Activated CD8-positive, alpha-beta memory T cell treated with anti-CD3 and anti-CD28 coated beads, Interleukin-2, amount 10 ng/mL, durations not matched to agents 7 days and 5 days (primary cell): ENCODE measurements at places on chromosomes 3 and 15. TPM values are rescaled to one million over a fixed set of nuclear protein-coding genes. Genes with fewer than 3 reads are reported as not detected.
A peak's percentile ranks its signal among the peaks of the same experiment; 100 is the strongest.

DNA sequence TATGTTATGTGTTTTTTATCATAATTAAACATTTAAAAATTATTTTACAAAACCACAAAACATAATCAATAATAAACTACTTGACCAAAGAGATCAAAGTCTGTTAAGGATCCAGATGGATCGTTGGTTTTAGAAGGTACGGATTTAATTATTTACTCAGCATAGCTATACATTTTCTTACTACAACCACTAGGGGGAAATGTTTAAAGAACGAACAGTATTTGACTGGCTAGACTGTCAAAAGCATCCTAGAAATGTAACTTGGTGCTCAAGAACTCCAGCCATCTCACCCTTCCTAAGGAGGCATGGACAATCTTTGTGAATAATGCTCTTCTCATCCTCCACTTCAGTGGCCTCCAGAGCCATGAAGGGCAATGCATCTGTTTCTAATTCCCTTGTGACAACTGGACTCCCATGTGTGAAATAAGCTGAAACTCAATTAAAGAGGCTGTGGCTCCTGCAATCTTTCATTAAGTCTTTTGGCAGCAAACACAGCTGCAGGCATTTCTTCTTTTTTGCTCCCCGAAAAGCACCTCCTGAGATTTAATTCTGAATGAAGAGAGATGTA lies 94.7 kb upstream of the TUSC7 start:
- DNase-seq = no peak
- H3K27me3 ChIP-seq = no peaks in the 10 kb centered on the region
- no peaks in the 10 kb centered on the region for H3K4me1 ChIP-seq
- H3K36me3 ChIP-seq = no peaks in the 10 kb centered on the region
- H3K4me3 ChIP-seq = no peak overlapping the region

The HIGD2B gene
- total RNA-seq = not detected

DNA sequence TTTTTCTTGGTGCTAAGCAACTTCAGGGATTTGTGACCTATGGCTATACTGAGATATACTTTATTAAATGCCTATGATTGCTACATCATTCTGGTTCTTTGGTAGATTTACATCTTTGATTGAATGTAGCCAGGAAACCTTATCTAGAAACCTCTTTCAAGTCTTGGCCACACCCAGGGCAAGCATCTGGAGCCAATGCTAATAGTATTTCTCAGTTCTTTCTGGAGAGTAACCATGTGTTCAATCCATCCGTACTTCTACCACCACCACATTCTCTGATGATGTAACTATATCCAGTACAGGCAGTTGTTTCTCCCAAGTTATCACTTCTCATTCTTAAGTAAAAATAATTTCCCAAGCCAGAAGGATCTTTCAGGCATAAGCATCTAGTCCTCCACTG lies 69.0 kb downstream of the NME9 start:
- H3K36me3 ChIP-seq = peaks cover 13% of the 10 kb centered on the region
- no peaks in the 10 kb centered on the region for H3K4me1 ChIP-seq
- H3K27me3 ChIP-seq = no peaks in the 10 kb centered on the region
- no peak for DNase-seq
- no peak overlapping the region for H3K4me3 ChIP-seq
- no peak overlapping the region for H3K27ac ChIP-seq

GRCh38 chr15:95556866-95557225 lies 773.7 kb upstream of the NR2F2 start:
- no peak overlapping the region for H3K27ac ChIP-seq
- H3K27me3 ChIP-seq = peaks cover 17% of the 10 kb centered on the region
- no peak overlapping the region for H3K4me3 ChIP-seq
- peaks cover 3% of the 10 kb centered on the region for H3K4me1 ChIP-seq
- DNase-seq = no peak

- no peak overlapping the region for H3K27ac ChIP-seq
- peak; percentile 48 for DNase-seq
- no peaks in the 10 kb centered on the region for H3K4me1 ChIP-seq
- no peak overlapping the region for H3K4me3 ChIP-seq
- peaks cover 15% of the 10 kb centered on the region for H3K27me3 ChIP-seq
- peaks cover 2% of the 10 kb centered on the region for H3K36me3 ChIP-seq
Observed at GRCh38 chr3:18295171-18295920, 129.8 kb downstream of the SATB1 start.

The ADIPOQ gene
- total RNA-seq = not detected

- H3K4me1 ChIP-seq = no peaks in the 10 kb centered on the region
- no peak overlapping the region for H3K27ac ChIP-seq
- H3K4me3 ChIP-seq = no peak overlapping the region
- no peaks in the 10 kb centered on the region for H3K27me3 ChIP-seq
Observed at GRCh38 chr3:131110087-131110486, 83.4 kb downstream of the NEK11 start.

DNA sequence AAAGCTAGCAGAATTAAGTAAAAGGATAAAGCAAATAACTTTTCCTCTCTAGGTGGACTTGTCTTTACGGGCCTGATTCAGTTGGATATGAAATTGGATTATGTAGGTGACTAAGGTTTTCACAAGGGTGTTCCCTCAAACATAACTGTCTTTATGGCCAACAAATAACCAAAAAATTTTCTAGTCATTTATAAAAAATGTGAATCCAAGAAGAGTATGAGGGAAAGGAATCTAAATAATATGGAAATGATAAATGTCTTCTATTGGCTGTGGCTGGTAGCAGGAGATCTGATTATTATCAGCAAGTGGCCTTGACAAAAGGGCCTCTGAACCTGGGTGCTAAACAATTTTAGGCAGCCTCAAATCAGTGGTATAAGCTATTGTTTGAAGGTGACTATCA lies 594.0 kb upstream of the UBE2E2 start:
- H3K27me3 ChIP-seq = no peaks in the 10 kb centered on the region
- no peak for DNase-seq
- H3K27ac ChIP-seq = no peak overlapping the region
- no peaks in the 10 kb centered on the region for H3K36me3 ChIP-seq
- no peak overlapping the region for H3K4me3 ChIP-seq

GRCh38 chr15:58877999-58878825 lies 55.3 kb downstream of the SLTM start:
- H3K4me3 ChIP-seq = no peak overlapping the region
- DNase-seq = no peak
- H3K27ac ChIP-seq = no peak overlapping the region
- H3K4me1 ChIP-seq = no peaks in the 10 kb centered on the region

DNA sequence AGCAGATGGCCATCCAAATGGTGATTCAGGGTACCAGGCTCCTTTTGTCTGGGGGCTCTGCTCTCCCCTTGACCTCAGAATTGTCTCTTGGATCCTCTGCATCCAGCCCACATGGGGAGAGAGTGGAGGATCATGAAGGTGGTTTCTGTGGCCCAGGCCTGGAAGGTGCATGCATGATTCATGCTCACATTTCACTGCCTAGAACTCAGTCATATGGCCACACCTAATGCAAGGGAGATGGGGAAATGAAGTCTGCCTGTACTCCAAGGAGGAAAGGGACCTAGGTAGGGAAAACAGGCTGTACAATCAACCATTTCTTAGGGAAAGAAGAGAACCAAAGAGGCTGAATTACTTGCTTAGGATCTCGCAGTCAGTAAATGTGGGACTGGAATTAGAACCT lies 15.1 kb downstream of the HRG start:
- H3K27me3 ChIP-seq = peaks cover 40% of the 10 kb centered on the region
- peaks cover 5% of the 10 kb centered on the region for H3K36me3 ChIP-seq
- no peak for DNase-seq
- H3K4me3 ChIP-seq = no peak overlapping the region
- no peaks in the 10 kb centered on the region for H3K4me1 ChIP-seq
- H3K27ac ChIP-seq = no peak overlapping the region

GRCh38 chr3:12578742-12579141 lies 21.9 kb downstream of the MKRN2 start:
- peak overlapping the region; percentile 17 for H3K27ac ChIP-seq
- DNase-seq = no peak
- H3K36me3 ChIP-seq = peaks cover 50% of the 10 kb centered on the region
- H3K4me1 ChIP-seq = peaks cover 6% of the 10 kb centered on the region

DNA sequence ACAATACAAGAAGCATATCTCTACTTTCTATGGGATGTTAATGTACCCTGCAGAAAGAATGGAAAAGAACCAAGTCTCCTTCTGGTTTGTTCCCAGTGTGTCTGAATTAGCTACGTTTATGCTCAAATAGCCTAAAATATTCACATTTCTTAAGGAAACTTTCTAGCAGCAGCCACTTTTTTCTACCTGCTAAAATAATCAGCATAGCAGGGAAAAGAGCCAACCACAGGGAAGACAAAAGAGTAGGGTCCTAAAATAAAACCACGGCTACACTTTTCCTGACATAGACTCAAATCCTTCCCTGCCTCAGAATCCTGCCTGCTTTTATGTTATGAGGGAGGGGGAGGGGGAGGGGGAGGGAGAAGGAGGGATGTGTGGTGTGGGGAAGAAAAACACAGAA lies 136.7 kb downstream of the GBE1 start:
- H3K27me3 ChIP-seq = no peaks in the 10 kb centered on the region
- H3K36me3 ChIP-seq = peaks cover under 1% of the 10 kb centered on the region
- no peak overlapping the region for H3K27ac ChIP-seq
- H3K4me3 ChIP-seq = no peak overlapping the region

The PRRT3 gene
- 6.4 TPM for total RNA-seq

The RCCD1 gene
- 35.4 TPM for total RNA-seq

GRCh38 chr3:141914311-141914710 lies 37.9 kb downstream of the ATP1B3 start:
- DNase-seq = no peak
- no peak overlapping the region for H3K4me3 ChIP-seq
- no peak overlapping the region for H3K27ac ChIP-seq
- peaks cover 8% of the 10 kb centered on the region for H3K4me1 ChIP-seq
- H3K27me3 ChIP-seq = no peaks in the 10 kb centered on the region

DNA sequence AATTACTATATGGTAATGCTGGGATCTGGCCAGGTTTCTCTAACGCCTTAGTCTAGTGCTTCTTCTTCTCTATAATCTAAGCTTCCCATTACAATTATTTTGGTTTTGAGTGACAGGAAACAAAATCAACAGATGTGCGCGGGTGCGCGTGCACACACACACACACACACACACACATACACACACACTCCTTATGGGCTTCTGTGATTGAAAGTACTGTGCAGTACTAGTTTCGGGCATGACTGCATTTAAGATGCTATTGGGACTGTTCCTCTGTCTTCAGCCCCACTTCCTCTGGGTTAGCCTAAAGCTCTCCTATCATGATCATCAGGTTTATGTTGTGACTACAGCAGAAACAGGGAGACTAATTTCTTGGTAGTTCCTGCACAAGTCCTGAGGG lies 32.2 kb downstream of the EPHB1 start:
- no peak overlapping the region for H3K27ac ChIP-seq
- no peaks in the 10 kb centered on the region for H3K4me1 ChIP-seq
- no peak for DNase-seq

DNA sequence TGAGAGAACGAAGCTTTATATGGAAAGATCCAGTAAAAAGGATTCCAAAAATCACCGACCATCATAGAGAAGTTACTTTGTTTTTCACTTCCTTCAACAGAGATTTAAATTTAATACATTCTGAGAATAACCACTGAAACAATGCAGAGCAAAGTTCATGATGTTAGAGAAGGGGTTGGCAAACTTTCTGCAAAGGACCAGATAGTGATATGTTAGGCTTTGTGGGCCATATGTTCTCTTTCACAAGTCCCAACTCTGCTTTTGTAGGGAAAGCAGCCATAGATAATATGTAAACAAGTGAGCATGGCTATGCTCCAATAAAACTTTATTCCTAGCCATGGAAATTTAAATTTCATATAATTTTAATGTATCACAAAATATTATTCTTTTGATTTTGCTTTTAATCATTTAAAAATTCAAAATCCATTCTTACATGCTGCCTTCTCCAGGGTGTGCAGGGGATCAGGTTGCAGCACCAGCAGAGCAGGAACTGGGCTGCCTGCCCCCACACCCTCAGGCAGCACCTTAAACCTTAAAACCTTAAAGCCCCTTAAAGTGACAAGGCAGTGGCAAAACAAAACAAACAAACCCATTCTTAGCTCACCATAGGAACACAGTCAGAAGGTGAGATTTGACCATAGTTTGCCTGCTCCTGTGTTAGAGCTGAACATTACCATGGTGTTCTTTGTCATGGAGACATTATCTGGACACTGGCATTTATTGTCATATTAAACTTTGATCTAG lies 16.9 kb upstream of the IGSF10 start:
- no peak overlapping the region for H3K4me3 ChIP-seq
- no peak for DNase-seq
- no peak overlapping the region for H3K27ac ChIP-seq

- H3K36me3 ChIP-seq = no peaks in the 10 kb centered on the region
- H3K27me3 ChIP-seq = peaks cover 6% of the 10 kb centered on the region
- no peak for DNase-seq
Observed at GRCh38 chr3:126126286-126126685, 42.4 kb upstream of the SLC41A3 start.

DNA sequence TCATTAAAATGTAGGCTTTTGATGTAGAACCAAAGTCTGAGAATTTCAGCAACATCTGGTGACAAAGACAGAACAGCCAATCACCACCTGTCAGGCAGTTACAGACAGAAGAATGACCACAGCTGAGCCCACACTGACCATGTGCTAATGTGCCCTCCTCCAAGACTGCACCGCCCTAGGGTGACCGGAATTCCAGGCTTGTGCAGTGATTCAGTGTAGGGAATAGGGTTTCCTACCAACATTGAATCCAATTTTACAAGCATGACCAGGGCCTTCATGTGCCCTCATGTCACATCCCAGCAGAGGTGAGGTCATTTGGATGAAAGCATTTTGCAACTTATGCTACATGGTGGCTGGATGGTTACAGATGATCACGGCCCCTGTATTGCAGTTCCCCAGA lies 412.5 kb downstream of the SOX2 start:
- no peak overlapping the region for H3K4me3 ChIP-seq
- no peak overlapping the region for H3K27ac ChIP-seq
- no peaks in the 10 kb centered on the region for H3K4me1 ChIP-seq
- no peaks in the 10 kb centered on the region for H3K27me3 ChIP-seq
- no peaks in the 10 kb centered on the region for H3K36me3 ChIP-seq

The EIF1B gene
- total RNA-seq = 41.5 TPM

The FEZF2 gene
- total RNA-seq = not detected

The CCRL2 gene
- total RNA-seq = 11.9 TPM

The C3orf22 gene
- not detected for total RNA-seq

The CD80 gene
- total RNA-seq = 22.5 TPM

- no peaks in the 10 kb centered on the region for H3K27me3 ChIP-seq
- DNase-seq = no peak
- H3K4me1 ChIP-seq = no peaks in the 10 kb centered on the region
- H3K27ac ChIP-seq = no peak overlapping the region
Observed at GRCh38 chr3:12516873-12517272, 28.4 kb downstream of the MKRN2OS start.

The TMEM207 gene
- not detected for total RNA-seq

- no peaks in the 10 kb centered on the region for H3K4me1 ChIP-seq
- H3K4me3 ChIP-seq = no peak overlapping the region
- H3K27me3 ChIP-seq = no peaks in the 10 kb centered on the region
- no peak for DNase-seq
Observed at GRCh38 chr15:45919806-45920205, 285.0 kb downstream of the SQOR start.

The BRK1 gene
- total RNA-seq = 106 TPM

The TRPM1 gene
- total RNA-seq = not detected

GRCh38 chr3:126226374-126226773 lies 46.0 kb upstream of the ALDH1L1 start:
- H3K4me3 ChIP-seq = no peak overlapping the region
- H3K27ac ChIP-seq = no peak overlapping the region
- H3K36me3 ChIP-seq = no peaks in the 10 kb centered on the region
- DNase-seq = no peak
- no peaks in the 10 kb centered on the region for H3K4me1 ChIP-seq

GRCh38 chr15:85615930-85616329 lies 178.8 kb downstream of the KLHL25 start:
- H3K27ac ChIP-seq = no peak overlapping the region
- peaks cover 5% of the 10 kb centered on the region for H3K36me3 ChIP-seq
- H3K27me3 ChIP-seq = no peaks in the 10 kb centered on the region
- H3K4me1 ChIP-seq = peaks cover 23% of the 10 kb centered on the region
- DNase-seq = peak; percentile 56

GRCh38 chr3:70233812-70234211 lies 78.6 kb downstream of the MDFIC2 start:
- H3K4me1 ChIP-seq = no peaks in the 10 kb centered on the region

The CCR5 gene
- 87.0 TPM for total RNA-seq
